ENCODE measurements at places on chromosomes 5 and 9.
A peak's percentile ranks its signal among the peaks of the same experiment; 100 is the strongest.

- peak; percentile 46 for DNase-seq
Observed at GRCh38 chr5:72408603-72409002, 88.4 kb downstream of the PTCD2 start.

DNA sequence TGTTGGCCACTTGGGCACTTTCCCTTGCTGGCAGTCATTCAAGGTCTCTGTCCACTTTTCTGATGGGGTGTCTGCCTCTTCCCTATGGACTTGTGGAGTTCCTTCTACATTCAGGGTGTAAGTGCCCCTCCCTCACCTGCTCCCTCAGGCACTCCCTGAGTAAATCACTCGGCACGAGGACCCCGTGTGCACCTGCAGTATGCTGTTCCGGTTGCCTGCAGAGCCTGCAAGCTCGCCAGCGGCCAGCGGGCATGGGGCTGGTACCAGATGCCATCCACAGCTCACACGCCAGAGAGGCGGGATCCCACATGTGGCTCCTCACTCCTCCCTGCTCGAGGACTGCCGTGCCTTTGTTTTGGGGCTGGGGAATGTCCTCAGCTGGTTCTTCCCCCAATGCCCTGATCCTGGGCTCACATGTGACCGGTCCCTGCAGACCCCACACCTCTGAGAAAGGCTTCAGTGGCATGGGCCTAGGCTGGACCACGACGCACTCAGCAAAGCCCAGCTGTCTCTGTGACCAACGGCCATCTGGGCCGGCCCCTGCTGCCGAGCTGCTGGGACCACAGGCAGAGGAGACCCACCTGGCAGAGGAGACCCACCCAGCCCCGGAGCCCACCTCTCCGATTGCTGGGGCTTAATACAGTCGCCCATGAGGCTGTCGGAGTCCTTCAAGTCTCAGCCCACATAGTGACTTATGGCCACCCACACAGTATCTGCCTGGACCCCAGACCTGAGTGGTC, 46.1 kb upstream of the CLPTM1L start:
- DNase-seq, result no peak

DNA sequence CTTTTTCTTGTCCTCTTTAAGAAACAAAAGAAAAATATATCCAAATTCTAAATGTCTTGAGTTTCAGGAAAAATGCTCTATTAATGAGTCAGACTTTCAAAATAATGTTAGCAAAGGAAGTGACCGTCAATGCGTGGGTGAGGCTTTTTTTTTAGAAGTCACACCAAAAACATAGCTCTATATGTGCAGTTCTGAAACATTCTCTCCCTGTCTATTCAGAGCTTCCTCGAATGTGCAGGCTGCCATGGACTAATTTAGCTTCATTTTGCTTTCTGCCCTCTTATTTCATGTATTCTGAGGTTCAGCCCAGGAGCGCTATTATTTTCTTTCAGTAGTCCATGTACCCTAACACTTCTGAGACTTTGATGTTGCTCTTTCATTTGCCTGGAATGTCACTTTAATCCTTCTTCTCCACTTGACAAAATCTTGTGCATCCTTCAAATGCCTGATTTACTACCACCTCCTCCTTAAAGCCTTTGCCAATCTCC, 72.5 kb upstream of the RASA1 start:
- DNase-seq, result peak; percentile 85

DNA sequence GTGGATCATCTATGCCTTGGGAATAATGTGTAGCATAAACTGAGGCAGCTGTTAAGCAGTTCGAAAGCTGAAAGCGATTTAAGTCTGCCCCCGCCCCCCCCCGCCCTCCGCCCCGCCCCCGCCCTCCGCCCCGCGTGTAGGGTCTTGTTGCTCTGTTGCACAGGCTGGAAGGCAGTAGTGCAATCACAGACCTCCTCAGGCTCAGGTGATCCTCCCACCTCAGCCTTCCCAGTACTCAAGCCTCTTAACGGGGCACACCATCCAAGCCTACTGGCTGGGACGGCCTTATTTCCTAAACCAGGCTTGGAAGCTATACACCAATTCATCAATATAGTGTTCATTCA, 945 bp downstream of the ANKDD1B start:
- no peak for DNase-seq

- peak; percentile 7 for DNase-seq
Observed at GRCh38 chr9:88092797-88093331, 45.4 kb downstream of the SPATA31C2 start.

DNA sequence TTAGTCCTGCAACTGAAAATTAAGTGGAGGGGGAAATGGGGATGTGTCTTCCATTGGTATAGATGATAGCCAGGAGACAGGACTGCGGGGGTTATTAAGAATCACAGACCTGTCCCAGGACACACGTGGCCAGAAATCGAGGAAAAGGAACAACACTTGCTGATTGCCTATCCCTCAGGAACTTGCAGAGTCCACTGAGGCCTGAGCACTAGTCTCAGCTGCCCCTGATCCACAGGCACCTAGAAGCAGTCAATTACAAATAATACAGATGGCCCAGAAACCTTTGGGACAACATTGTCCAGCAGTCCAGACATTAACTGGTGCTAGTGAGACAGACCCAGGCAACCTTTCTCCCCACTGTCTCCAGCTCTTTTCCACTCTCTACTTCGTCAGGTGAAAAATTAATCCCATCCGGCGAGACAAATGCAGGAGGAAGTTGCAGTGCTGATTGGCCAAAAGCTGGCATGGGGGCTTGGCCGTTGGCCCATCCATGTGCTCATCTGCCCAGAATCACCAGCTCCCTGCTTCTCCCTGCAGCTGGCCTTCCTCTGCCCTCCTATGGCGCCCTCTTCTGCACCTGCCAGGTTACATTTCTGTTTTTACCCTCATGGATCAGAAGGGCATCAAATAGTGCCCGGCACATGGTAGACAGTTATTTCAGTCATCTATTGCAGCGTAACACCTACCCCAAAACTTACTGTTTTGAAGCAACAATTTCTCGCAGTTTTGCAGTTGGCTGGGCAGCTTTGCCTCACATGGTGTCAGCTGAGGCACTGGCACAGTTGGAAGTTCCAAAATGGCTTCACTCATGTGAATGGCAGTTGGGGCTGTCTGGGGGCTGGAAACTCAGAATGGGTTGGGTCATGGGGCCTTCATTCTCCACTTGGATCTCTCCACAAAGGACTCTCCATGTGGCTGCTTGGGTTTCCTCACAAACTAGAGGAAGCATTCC, 3.6 kb upstream of the B4GALT1 start:
- peak; percentile 87 for DNase-seq

DNA sequence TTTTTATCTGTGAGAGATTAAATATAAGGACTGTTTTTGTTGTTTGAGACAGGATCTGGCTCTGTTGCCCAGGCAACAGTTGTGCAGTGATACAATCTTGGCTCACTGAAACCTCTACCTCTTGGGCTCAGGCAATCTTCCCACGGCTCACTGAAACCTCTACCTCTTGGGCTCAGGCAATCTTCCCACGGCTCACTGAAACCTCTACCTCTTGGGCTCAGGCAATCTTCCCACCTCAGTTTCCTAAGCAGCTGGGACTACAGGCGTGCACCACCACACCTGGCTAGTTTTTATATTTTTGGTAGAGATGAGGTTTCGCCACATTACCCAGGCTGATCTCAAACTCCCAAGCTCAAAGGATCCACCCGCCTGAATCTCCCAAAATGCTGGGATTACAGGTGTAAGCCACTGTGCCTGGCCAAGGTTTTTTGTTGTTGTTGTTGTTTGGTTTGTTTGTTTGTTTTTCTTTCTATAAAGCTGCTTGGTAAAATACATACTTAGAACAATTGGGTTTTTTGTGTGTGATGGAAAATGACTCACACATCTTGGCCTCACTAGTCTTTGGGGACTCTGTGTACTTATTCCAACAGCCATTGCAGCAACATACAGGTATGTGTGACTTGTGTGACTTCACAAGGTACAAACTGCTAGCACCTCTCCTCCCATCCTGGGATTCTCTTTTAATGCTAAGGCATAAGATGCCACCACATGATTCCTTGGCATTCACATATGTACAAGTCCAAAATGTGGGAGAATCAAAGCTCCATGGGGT, 36.5 kb upstream of the RASA1 start:
- DNase-seq, result no peak

GRCh38 chr9:91777292-91777830, 172.7 kb downstream of the ROR2 start:
- DNase-seq, result no peak

DNA sequence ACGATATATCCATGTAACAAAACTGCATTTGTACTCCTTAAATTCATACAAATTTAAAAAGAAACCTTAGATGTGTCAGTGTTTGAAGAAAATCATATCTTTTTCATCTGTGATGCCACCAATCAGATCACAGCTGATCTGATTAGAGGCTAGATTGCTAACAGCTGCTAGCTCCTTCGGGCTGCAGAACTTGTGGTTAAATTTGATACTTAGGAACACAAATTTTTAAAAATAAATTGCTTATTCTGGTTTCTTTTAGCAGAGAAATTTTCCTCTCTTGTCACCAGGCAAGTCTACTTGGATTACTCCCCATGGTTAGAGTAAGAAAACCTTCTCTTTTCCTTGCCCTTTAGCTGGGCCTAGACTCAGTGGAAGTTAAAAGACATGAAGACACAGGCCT, 94.6 kb upstream of the RANBP6 start:
- no peak for DNase-seq

DNA sequence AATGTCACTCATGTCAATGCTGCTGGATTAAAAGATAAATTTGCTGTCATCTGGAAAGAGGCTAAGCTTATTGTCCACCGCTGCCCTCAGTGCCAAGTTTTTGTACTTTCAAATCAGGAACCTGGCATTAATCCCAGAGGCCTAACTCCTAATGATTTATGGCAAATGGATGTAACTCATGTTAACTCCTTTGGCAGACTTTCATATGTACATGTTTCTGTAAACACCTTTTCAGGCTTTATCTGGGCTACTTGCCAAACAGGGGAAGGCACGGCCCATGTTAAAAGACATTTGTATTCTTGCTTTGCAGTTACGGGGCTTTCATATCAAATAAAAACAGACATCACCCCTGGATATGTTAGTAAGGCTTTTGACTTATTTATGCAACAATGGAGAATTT, 608.0 kb upstream of the ACO1 start:
- no peak for DNase-seq

DNA sequence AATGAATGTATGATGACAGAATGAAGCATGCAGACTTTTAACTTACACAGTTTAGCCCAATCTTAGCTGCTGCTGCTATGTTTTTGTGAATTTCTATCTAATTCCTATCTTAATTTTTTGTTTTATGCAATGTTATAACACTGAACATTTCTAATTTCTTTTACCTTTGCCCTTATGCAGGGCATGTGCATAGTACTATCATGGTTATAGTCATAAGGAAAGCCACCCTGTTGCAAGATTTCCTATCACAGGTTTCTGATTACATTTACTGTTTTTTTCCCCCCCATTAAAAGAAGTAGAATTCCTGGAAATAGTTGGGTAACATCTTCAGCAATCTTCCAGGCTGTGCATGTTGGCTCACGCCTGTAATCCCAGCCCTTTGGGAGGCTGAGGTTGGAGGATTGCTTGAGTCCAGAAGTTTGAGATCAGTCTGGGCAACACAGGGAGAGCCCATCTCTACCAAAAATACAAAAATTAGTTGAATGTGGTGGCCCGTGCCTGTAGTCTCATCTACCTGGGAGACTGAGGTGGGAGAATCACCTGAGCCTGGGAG, 164.4 kb downstream of the KDM4C start:
- no peak for DNase-seq

DNA sequence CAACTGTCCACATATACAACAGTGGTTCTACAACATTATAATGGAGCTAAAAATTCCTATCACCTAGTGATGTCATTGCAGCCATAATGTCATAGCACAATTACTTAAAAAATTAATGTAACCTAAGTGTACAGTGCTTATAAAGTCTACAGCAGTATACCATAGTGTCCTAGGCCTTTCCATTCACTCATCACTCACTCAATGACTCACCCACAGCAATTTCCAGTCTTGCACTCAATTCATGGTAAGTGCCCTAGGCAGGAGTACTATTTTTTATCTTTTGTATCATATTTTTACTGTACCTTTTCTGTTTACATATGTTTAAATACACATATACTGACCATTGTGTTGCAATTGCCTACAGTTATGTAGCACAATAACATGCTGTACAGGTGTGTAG, 9.6 kb upstream of the PUM3 start:
- DNase-seq, result no peak

DNA sequence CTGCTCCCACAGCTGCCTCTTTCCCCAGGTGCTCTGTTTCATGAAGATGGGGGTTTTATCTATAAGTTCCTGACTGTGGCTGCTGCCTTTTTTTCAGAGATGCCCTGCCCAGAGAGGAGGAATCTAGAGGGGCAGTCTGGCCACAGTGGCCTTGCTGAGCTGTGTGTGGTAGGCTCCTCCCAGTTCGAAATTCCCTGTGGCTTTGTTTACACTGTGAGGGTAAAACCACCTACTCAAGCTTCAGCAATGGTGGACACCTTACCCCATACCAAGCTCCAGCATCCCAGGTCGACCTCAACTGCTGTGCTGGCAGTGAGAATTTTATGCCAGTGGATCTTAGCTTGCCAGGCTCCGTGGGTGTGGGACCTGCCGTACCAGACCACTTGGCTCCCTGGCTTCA, 250.0 kb downstream of the FER start:
- no peak for DNase-seq

DNA sequence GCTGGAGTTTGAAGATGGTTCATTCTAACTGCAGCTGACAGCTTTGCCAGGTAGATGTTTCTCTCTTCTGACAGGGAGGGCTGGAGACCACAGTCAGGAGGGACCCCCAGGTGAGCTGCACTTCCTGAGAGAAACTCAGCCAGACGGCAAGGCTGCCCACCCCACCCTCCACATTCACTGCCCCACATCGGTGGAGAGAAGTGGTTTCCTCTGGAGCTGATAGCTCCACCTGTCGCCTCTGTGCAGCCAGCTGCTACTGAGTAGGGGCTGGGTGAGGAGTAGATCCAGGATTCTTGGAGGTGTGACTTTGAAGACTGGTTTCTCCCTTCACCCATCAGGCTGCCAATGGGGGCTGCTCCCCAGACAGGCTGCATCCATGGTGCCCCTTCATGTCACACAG, 175.0 kb downstream of the CARTPT start:
- no peak for DNase-seq

DNA sequence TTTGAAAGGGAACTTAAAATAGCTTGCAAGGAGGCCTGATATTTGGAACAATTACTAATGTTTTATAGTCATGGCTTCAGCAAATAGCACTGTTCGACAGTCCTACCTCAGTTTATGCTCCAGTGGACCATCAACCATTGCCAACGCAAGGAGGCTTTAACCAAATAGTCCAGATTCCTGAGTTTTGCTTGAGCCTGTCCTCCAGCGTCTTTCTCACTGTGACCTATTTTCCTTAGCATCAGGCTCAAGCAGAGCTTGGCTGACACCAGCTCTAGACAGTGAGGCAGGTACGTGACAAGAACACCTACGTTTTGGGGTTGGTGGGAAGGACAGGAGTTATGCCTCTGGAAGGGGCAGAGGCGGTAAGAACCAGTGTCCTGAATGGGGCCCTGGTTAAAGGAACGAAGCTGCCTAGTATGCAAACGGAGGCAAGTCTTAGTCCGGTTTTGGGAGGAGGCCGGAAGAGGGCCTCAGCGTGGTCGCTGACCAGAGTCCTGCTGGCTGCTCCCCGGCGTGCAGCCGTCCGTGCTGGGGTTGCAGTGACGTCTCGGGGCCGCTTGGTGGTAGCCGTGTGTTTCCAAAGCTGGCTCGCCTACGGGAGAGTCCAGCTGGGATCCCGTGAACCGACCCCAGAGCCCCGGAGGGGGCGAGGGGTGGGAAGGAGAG, 998 bp upstream of the FGF18 start:
- peak; percentile 67 for DNase-seq

All from inflammatory macrophage treated with lipopolysaccharide for 4 hours (primary cell).